D721Med (cell line): ENCODE measurements at places on chromosomes 3 and 15.

DNA sequence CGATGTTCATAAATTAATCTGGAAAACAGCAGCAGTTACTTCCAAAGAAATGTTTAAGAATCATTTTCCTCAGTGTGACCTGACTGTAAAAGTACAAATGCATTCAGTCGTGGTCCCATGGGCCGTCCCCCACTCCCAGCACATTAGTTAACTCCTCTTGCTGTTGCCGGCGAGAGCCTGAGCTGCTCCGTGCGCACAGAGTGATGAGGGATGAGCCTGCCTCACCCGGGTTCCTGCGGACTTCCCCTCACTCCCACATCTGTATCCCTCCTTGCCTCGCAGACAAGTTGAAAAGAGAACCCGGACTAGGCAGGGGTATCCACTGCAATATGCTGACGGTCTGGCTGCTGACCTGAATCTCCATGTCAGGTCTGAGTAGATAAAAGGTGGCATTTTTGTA is 861.7 kb upstream of the NR2F2 start:
- DNase-seq = no peak

DNA sequence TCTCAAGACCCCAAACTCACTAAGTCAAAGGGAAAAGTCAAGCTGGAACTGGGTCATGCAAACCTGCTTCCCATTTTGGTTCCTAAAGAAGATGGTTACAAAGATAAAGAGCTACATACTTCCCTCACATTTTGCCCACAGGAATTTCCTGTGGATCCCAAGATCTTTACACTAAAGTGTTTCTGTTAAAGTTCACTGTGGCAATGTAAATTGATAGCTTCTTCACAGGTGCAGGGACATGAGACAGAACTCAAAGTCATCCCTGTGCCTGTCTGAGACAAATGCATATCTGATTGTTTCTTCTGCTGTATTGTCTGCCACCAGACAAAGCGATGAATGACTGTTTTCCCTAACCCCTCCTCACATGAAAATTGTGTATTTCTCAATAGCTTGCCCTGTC is 567.8 kb downstream of the ZIC1 start:
- no peak for DNase-seq

DNA sequence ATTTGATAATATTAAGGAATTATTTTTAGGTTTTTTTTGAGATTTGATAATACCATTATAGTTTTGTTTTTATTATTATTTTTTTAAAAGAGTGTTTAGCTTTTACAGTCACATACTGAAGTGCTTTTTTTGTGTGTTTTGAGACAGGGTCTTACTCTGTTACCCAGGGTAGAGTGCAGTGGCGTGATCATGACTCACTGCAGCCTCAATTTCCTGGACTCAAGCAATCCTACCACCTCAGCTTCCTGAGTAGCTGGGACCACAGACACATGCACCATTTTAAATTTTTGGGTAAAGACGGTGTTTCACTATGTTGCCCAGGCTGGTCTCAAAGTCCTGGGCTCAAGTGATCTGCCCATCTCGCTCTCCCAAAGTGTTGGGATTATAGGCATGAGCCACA is 73.0 kb downstream of the SUMF1 start:
- no peak for DNase-seq

- no peak for DNase-seq
Measured at GRCh38 chr3:188707381-188708288, 464.1 kb upstream of the TPRG1 start.

- DNase-seq = no peak
Measured at GRCh38 chr3:165185707-165186327, 10.4 kb downstream of the SLITRK3 start.

DNA sequence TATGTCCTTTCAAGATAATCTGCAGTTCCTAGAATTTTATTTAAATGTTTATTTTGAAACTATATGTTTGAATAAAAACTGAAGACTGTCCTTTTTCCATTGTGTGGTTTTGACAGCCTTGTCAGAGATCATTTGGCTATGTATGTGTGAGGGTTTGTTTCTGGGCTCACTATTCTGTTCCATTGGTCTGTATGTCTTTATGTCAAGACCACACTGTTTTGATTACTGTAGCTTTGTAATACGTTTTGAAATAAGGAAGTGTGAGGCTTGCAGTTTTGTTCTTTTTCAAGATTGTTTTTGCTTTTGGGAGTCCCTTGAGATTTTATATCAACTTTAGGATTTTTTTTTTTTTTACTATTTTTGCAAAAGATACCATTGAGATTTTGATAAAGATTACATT is 42.0 kb downstream of the PIAS1 start:
- DNase-seq = no peak

DNA sequence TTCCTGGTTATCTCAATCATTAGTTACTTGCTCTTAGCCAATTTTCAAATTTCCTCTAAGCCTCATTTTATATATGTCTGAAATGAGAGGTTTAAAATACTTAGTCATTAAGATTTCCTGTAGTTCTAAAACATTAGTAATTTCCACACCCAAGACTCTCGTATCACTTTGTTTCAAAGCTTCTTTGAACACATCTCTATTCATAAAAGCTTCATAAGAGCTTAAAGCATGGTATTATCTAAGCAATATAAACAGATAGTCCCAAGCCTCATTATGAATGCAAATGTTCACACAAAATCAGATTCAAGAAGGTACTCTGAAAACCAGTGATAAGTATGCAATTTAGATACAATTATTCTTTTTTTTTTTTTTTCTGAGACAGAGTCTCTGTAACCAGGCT is 217.0 kb downstream of the FMN1 start:
- DNase-seq = no peak

DNA sequence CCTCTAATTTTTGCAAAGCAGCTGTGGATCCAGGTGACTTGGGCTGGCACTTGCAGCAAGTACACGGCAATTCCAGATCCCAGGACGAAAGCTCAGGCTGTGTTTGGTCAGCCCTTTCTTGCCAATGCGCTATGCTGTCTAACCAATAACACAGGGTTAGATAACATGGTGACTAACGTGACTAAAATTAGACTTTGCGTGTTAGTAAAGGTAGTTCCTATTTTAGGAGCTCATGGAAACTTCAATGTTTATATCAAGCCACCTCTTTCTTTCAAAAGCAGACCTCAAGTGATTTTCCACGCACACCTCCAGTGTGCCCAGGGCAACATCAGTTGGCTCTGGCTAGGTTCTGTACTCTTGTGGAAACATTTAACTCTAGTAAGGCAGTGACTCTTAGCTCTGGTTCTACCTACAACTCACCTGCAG is 32.5 kb downstream of the CDCP1 start:
- no peak for DNase-seq

DNA sequence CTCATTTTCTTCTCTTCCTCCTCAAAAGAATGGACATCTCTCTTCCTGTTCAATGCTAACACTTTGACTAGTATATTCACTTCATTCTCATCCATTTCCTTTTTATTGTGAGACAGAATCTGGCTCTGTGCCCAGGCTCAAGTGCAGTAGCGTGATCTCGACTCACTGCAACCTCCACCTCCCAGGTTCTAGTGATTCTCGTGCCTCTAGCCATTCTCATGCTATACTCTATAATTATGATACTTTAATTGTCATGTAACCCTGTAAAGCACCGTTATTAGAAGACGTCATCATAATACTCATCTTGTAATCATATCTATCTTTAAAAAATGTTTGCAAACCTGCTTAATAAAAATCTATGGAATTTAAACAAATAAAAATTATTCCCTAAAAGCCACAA is 107.0 kb downstream of the SHOX2 start:
- no peak for DNase-seq

GRCh38 chr15:80275961-80276360 is 23.9 kb upstream of the CTXND1 start:
- no peak for DNase-seq

DNA sequence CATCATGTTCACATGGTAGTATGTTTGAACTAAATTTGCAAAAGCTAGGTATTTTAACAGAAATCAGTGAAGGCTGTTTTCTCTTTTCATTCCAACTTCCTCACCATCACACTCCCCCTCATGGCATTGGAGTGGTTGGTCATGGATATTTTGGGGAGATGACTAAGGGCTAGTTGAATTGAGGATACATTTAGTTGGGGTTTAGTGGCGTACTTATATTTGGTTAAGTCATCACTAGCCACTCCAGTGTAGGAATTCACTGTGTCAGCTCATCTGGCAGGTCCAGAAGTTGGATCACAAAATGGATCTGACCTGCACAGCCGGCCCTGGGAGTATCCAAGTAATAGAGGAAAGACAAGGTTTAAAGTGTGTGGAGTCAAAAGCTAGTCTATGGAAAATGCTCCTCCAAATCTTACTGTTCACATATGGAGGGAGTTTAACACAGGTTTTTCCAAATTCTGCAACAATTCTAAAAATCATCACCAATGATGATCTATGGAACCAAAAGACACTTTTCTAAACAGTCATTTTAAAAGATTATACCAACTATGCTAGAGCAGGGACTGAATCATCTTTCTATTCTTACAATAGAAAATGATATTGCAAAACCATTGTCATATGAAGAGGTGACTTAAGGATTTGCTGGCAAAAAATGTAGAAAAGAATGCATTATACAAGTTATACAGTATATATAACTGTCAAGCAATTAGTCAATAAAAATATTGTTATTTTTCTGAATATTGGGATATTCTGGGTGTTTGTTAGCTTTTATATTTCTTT is 247.8 kb upstream of the PEX5L start:
- no peak for DNase-seq
